Panc1 (cell line): ENCODE measurements at places on chromosomes 11 and 22. TPM values are rescaled to one million over a fixed set of nuclear protein-coding genes. Genes with fewer than 3 reads are reported as not detected.

The CDON gene
- 17.1 TPM for total RNA-seq

The APOA1 gene
- 1.7 TPM for total RNA-seq

The OVCH2 gene
- not detected for total RNA-seq

The APOA4 gene
- total RNA-seq, result not detected

The NAALADL1 gene
- total RNA-seq, result 0.23 TPM

The DTX4 gene
- 0.21 TPM for total RNA-seq

The OR6A2 gene
- total RNA-seq, result 0.15 TPM

The DRD2 gene
- total RNA-seq, result 5.3 TPM

The CAPN1 gene
- 256 TPM for total RNA-seq

The MIEF1 gene
- 29.9 TPM for total RNA-seq

The APOBEC3B gene
- total RNA-seq, result 15.6 TPM

The TRIM49D1 gene
- not detected for total RNA-seq

The OMP gene
- 1.5 TPM for total RNA-seq

The OR52I2 gene
- total RNA-seq, result not detected

The VPREB1 gene
- not detected for total RNA-seq

The INS gene
- not detected for total RNA-seq

The ARCN1 gene
- 197 TPM for total RNA-seq

The GAB4 gene
- total RNA-seq, result not detected
